Activated CD4-positive, alpha-beta T cell treated with anti-CD3 and anti-CD28 coated beads for 48 hours (primary cell): ENCODE measurements at places on chromosomes 12 and 14.

- peak; percentile 30 for DNase-seq
Measured at GRCh38 chr12:12428961-12429657, 72.2 kb downstream of the BORCS5 start.

DNA sequence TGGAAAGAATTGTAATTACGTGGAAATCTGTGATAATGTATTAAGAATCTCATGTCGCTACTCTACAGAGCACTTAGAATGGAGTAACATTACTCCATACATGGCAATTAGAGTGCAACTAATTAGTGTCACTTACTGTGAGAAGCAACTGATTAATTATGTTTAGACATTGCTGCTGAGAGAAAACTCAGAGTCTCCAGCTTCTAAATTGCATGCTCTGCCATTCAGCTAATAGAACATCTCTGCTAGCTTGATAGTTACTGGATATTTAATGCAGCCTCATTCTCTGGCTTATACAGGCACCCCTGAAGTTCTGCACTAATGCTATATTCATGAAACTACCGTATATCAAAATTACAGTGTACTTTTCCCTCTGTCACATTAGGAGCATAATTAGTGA is 338.4 kb downstream of the ADAMTS20 start:
- no peak for DNase-seq

- no peak for DNase-seq
Measured at GRCh38 chr12:106973545-106973944, 13.4 kb downstream of the MTERF2 start.

- no peak for DNase-seq
Measured at GRCh38 chr14:68624541-68625220, 168.2 kb downstream of the ZFP36L1 start.

GRCh38 chr14:53956427-53957201 is at the start of gene BMP4:
Gene BMP4 (minus strand): TSS chr14:53956825. CDS start chr14:53952222, 4,603 bp downstream.
- peak; percentile 29 for DNase-seq

DNA sequence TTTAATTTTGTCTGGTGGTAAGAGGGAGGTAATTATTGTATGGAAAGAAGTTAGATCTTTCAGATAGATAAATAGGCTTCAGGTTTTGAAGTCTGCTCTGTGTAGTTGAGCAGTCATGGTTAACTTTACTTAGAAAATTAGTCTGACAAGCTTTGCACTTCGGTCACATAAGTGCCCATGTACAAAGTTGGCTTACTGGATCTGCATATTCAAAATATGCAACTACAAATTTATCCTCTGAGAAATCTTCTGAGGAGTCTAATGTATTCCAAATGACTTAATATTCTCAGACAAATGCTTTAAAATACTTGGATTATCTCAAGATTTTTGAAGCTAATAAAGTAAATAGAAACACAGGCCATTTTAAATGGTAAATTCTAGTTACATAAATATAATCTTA is 61.2 kb downstream of the ETNK1 start:
- no peak for DNase-seq

DNA sequence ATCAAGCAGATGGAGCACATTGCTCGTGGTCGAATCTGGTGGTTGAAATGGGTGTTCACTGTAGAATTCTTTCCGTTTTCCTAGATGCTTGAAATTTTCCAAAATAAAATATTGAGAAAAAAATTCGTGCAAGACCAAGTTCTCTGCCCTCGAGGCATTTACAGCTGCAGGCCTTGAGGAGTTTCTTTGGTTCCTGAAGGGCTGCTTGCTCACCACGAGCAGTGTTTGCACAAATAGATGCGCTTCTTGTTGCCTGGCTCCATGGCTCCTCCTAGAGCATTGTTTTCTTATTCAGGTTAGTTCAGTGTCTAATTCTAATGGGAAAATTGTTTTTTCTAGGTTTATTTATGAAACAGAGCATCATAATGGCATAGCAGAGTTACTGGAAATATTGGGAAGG is 74.5 kb upstream of the DYNC1H1 start:
- no peak for DNase-seq

GRCh38 chr12:84785281-84785680 is 127.3 kb downstream of the SLC6A15 start:
- no peak for DNase-seq

DNA sequence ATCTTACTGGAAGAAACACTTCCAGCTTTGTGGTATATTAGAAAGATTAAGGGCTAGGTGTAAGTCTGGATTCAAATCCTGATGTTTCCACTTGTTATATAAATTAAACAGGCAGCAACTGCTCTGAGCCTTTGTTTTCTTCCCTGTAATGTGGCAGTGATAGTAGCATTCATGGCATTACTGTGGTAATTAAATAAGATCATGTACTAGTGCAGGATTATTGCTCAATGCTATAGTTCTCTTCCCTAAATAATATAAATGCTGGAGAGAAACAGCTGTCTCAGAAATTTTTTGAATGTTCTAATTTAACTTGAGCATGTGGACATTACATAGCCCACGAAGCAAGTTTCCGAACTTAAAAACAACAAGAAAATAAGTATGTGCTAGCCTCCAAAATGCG is 5.4 kb downstream of the TMEM117 start:
- DNase-seq, result no peak

GRCh38 chr14:96201157-96201556 is 3.5 kb upstream of the BDKRB2 start:
- DNase-seq, result no peak

DNA sequence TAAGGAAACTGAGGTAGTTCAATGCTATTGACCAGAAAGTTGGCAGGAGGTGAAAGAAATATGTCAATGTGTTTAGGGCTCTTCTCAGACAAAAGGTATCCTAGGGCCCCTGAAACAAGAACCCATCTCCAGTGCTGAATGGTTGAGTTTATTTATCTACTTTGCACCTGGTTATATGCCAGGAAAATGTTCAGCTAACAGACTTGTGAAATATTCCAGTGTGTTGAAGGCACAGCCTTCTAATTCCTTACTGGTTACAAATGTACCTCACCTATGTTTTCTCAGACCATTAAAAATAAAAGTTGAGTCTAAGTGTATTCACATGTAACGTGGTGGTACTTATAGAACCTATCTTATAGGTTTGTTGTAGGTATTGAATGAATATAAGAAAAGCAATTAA is 511.7 kb upstream of the SEL1L start:
- DNase-seq, result no peak

GRCh38 chr14:93114713-93115068 is 1.0 kb downstream of the ITPK1 start:
- peak; percentile 17 for DNase-seq

DNA sequence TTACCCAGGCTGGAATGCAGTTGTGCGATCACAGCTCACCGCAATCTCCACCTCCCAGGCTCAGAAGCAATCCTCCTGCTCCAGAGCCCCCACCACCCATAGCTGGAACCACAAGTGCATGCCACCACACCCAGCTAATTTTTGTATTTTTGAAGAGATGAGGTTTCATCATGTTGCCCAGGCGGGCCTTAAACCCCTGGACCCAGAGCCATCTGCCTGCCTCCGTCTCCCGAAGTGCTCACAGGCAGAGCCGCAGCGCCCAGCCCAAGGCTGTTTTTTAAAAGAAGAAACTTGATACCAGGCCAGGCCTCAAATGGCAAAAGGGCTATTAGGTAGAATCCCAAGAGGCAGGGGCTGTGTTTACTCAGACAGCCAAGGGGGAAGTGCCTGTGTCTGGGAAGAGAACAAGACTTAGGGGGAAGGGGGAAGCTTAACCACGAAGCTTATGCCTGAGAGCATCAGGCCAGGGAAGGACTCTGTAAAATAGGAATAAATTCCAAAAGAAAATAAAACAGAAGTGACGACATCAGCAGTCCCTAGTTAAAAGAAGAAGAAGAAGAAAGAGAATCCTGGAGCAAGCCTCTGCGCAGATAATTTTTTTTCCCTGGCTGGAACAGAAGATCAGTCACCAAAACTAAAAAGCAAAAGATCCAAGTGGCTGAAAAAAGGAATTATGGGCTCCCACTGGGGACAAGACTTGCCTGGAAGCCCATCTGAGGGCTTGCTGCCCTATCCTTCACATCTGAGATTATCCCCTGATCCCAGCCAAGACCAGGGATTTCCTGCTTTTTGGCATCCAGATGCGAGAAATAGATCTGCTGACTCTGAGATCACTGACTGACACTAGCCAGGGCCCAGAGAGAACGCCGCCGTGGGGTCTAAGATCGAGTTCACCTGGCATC is 170.5 kb downstream of the NDUFA12 start:
- DNase-seq, result no peak

DNA sequence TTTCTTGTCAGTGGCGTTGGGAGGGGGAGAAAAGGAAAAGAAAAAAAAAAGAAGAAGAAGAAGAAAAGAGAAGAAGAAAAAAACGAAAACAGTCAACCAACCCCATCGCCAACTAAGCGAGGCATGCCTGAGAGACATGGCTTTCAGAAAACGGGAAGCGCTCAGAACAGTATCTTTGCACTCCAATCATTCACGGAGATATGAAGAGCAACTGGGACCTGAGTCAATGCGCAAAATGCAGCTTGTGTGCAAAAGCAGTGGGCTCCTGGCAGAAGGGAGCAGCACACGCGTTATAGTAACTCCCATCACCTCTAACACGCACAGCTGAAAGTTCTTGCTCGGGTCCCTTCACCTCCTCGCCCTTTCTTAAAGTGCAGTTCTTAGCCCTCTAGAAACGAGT is 1.9 kb downstream of the ASCL1 start:
- no peak for DNase-seq

DNA sequence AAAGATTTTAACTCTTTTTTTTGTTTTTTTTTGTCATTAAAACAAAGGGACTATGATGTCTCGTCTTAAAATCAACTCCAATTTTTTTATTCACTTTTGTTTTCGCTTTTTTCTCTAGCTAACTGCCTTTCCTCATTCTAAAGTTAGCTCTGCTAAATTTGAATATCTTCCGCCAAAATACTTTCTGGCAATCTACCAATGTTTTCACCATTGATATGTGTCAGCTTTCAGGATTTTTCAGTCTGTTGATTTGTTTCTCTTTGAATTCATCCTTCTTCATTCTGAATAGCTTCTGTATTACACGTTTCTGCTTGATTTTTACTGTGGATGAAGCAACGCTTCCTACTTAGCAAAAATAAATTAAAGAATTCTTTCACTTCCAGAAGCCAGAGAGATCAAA is 38.7 kb upstream of the NOVA1 start:
- no peak for DNase-seq

- no peak for DNase-seq
Measured at GRCh38 chr14:67570453-67570852, 29.6 kb downstream of the PIGH start.

- no peak for DNase-seq
Measured at GRCh38 chr12:106308121-106308520, 5.6 kb downstream of the TCP11L2 start.

DNA sequence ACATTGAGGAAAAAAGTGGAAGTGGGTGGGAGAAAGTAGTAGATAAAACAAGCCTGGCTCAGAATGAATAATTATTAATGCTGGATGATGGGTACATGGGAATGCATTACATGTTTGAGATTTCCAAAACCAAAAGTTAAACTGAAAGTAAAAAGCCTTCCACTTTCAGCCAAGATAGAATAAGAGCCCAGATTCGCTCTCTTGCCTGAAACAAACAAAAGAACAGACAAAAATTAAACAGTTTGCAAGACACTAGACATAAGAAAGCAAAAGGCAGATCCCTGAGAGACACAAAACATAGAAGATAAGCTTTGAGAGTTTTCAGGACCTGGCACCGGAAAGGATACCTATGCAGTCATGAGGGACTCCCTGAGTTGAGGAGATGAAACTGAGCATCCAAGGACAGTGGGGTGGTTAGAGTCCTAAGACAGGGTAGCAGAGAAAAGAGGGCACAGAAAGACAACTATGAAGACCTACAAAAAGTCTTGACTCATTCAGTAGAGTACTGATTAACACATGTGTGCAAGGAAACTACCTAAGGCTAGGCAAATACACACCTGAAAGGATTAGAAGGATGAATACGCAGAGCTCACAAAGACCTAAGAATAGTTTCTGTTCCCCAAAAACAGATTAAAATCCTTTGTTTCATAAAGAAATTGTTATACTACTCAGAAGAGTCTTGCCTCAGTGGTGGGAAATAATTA is 54.1 kb downstream of the CEP83 start:
- DNase-seq, result no peak

- DNase-seq, result no peak
Measured at GRCh38 chr12:76398106-76398505, 49.9 kb upstream of the BBS10 start.

- no peak for DNase-seq
Measured at GRCh38 chr12:49939707-49940106, 10.8 kb upstream of the AQP2 start.

DNA sequence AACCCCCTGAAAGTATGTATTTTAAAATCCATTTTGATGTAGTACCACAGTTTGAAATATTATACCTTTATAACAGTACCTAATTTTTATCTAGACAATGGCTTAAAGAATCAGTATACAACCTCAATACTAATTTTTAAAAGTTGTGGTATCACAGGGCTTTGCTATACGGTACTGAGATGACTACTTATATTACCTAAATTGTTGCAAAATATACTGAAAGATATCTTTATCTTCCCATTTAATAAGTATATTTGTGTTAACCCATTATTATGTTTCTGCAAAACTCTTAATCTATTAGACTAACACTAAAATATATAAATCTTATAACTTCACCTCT is 67.1 kb downstream of the RALGAPA1 start:
- DNase-seq, result no peak
